ENCODE measurements at places on chromosomes 5 and 9.
A peak's percentile ranks its signal among the peaks of the same experiment; 100 is the strongest.

- DNase-seq: no peak
These were observed 114.5 kb downstream of the MAT2B start for GRCh38 chr5:163619951-163620350.

DNA sequence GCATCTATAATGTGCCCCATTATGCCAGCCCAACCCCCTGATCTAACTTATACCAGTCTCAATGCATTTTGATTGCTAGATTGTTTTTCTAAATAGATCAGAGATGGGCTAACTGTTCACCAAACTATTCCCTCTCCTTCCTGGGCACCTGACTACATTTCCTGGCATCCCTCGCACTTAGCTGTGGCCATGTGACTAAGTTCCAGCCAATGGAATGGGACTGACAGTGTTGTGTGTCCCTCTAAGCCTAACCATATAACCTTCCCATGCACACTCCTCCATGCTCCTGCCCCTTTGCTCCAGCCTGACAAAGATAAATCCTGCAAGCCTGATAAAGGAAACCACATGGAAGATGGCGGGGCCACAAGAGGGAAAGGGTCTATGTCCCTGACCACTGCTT is 12.3 kb upstream of the IFNK start:
- no peak for DNase-seq

- no peak for DNase-seq
These were observed 8.8 kb upstream of the NEK6 start for GRCh38 chr9:124248960-124249359.

DNA sequence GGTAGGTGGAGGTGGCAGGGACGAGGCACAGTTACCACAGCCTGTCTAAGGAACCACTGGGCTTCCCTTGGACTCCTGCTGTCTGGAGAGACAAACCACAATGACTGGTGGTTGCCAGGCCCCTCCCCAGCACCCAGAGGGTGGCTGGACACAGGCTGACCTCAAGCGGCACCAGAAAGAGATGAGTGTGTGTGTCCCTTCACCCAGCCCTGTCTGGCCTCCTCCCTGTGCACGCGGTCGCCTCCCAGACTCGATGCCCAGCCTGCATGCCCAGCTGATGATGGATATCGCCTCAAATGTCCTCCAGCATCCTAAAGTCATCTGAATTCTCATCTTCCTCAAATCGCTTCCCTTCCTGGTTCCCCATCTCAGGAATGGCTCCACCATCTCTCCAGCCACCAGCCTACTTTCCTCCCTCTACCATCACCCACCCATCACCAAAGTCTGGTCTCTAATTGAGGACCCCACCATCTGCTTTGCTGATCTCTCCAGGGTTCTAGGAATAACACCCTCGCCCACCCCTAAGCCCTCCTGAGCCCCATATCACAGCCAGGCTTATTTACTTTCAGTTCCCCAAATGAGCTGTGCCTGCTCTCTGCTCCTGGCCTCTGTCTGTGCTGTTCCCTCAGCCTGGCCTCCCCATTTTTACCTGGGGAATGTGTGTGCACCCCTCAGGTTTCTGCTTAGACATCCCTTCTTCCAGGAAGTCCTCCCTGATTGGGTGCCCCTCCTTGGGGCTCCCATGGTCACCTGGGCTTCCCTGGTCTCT is 52.5 kb upstream of the GGTA1 start:
- DNase-seq: no peak

DNA sequence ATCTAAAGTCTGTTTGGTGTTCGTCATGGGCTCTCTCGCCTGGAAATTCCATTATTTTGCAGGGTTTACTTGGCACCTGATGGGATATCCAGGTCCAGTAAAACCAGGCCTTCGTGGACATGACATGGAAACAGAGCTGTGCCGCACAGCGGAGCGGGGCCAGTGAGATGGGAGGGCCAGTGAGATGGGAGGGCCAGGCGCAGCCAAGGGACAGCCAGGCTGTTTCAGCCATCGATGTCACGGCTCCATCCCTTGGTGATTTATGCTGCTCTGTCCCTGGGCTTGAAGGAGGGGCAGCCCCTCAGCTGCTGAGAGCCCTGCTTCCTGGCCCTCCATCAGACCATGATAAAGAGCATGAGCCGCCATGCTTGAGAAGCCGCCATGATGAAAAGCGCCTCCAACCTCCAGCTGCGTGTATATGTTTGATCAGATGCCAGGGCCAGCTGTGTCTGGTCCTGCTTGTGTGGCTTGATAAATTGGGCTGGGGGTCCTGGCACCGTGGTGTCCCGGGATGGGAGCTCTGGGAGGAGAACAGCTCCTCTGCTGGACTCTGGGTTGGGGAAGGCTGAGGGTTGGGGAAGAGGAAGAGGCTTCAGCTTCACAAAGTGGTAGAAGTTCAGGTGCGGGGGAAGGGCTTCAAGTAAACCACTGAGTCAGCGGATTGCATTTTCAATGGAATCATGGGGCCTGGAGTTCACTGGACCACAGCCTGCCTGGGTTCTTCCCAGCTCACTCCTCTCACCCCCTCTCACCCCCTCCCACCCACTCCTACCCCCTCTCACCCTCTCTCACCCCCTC is 6.1 kb upstream of the COL5A1 start:
- no peak for DNase-seq

GRCh38 chr9:129462360-129462759 is 158.5 kb downstream of the C9orf50 start:
- no peak for DNase-seq

DNA sequence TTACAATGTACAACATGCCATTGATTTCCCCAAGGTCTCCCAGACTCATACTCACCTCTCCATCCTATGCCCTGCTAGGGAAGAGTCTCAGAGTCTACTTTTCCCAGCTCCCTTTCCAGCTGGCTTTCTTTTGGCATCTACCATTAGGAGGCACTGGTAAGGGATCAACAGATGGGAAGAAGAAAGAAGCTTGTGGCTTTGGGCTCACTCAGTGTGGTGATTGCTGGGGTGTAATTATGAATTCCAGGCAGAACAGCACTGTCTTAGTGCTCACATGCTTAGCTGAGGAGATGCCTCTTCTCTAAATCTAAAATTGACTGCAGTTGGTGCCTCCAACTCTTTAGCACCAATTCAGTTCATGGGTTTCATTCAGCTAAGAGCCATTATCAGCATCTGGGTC is 330.0 kb downstream of the PSAT1 start:
- no peak for DNase-seq

- no peak for DNase-seq
These were observed 83.3 kb downstream of the GLDC start for GRCh38 chr9:6562201-6562600.

DNA sequence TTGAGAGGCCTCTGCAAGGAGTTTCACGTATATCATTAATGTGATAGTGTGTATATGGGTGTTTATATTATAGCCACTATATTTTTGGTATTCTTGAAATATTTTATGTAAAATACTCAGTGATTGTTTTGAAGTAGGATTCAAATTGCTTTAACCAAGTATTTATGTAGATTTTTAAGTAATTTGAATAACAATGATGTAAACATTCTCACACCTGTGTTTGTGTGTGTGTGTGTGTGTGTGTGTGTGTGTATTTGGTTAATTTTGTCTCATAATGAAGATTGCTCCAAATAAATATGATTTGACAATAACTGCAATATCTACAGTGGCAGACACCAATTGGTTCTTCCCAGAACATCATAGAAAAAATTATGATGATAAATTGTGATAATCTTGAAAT is 293.4 kb downstream of the CD180 start:
- no peak for DNase-seq

DNA sequence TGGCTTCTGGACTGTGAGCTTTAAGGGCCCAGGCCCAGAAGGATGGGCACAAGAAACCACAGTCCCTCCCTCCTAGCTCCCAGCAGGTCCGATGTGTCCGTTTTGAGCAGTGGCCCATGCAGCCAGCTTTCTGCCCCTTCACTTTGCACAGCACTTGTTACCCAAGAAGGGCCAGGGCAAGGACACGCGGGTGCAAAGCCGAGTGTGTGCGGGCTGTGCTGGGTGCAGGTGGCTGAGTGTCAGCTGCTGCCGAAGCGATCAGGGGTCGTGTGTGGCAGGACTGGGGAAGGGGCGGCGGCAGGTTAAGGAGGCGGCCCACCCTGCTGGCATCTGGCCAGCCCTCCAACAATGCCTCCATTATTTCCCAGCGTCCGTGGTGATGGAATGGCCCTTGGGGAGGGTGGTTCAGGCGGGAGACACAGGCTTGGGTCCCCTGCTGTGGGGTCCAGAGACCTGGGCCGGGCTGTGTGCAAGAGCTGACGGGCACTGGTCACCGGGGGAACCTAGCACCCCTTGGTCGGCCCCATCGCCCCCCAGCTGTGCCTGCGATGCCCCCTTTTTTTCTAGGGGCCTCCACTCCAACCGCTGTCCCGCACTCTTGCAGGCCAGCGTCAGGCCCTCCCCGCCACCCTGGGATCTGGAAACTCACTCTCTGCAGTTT is 653 bp downstream of the LHX3 start:
- no peak for DNase-seq

- DNase-seq: no peak
These were observed 8.6 kb downstream of the NIPBL start for GRCh38 chr5:36885149-36885548.

- no peak for DNase-seq
These were observed at the start of gene POU5F2 for GRCh38 chr5:93741136-93741811. Gene POU5F2 (minus strand): TSS chr5:93741600. CDS start chr5:93741563, 37 bp downstream.

GRCh38 chr5:32443145-32443540 is 1.4 kb downstream of the ZFR start:
- peak; percentile 41 for DNase-seq

GRCh38 chr5:179841621-179842020 is 17.0 kb downstream of the MRNIP start:
- no peak for DNase-seq

DNA sequence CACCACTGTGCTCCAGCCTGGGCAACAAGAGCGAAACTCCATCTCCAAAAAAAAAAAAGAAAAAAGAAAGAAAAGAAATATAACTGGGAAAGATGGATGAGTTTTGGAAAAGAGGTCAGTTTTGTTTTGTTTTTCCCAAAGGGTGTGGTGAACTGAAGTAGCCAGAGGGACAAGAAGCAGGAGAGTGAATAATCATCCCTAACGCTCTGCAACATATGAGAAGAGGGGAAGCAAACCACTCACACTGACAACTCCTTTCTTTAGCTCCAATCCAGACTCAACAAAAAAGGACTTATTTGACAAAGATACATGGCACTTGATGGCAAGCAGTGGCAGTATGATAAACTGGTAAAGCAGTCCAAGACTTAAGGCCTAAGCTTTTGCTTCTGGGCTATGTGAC is 176.1 kb upstream of the HMHB1 start:
- DNase-seq: no peak

GRCh38 chr5:53424686-53425615 is 55.5 kb upstream of the FST start:
- DNase-seq: no peak
